ENCODE measurements at places on chromosomes 1 and 21. TPM values are rescaled to one million over a fixed set of nuclear protein-coding genes. Genes with fewer than 3 reads are reported as not detected.

DNA sequence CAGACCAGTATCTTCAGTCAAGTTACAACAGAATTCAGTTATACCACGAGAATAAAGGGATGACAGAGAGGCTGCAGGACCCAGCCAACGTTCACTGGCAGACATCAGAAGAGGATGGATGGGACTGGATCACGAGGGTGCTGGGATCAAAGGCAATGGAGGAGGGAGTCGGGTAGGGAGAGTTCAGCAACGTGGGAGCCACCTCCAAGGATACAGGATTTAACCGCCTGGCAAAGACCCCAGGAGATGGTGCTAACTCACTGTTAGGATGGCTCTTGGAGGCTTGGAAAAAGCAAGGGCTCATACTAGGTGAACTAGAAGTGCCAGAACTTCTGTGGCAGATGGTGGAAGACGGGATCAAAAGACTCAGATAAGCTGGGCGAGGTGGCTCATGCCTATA, 99.1 kb upstream of the DISP3 start:
- no peak for DNase-seq

DNA sequence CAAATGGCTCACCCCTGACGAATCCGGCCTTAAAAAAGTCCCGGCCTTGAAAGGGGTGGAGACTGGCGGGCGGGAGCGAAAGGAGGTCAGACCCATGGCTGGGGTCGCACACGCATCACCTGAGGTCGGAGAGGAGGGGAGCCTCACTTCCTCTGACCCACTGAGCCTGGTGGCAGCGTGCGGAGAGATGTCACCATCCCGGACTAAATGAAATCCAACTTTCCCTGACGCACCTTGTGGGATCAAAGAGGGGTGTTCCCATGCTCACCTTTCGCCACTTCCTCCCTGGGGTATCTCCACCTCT, 709 bp upstream of the SLC41A1 start:
- no peak for DNase-seq

GRCh38 chr1:114610546-114611245, 29.3 kb upstream of the BCAS2 start:
- DNase-seq, result no peak

GRCh38 chr21:15491100-15491499, 238.7 kb upstream of the USP25 start:
- no peak for DNase-seq

ADAM30 gene
- not detected for polyA plus RNA-seq

OLIG2 gene
- polyA plus RNA-seq, result not detected

TOMM20 gene
- 42.5 TPM for polyA plus RNA-seq

GRCh38 chr1:32729254-32730046, 26.9 kb upstream of the SYNC start:
- no peak for DNase-seq

UBASH3A gene
- not detected for polyA plus RNA-seq

Data from endothelial cell of umbilical vein (primary cell).